CD4-positive, alpha-beta T cell treated with Interleukin-4 for 4 hours (primary cell): ENCODE measurements at places on chromosomes 3 and 15.

DNA sequence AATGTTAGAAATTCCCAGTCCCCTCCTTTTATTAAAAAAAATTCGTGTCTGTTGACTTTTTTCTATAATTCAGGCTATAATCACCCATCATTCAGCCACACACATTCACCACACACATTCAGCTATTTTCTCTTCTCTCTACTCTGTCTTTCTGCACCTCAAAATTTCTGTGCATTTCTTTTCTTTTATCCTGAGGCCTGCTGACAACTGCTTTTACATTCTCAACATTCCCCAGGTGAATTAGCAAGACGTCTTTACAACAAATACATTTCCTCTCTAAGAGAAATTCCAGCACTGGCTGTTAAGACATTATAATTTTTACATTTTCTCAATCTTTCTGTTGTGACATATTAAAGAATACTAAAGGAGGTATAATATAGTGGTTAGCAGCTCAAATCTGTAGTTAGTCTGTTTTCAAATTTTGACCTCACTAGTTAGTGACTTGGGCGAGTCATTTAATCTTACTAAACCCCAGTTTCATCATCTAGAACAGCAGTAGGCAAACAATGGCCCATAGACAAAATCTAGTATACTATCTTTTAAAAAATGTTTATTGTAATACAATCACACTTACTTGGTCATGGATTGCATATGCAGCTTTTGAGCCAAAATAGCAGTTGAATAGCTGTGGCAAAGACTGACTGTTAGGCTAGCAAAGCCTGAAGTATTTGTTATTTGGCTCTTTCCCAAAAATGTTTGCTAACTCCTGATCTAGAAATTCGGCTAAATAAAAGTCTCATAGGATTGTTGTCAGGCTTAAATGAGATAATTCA lies 350.7 kb downstream of the NSUN3 start:
- DNase-seq = no peak

- no peak for DNase-seq
Observed at GRCh38 chr3:156598413-156598812, 43.5 kb upstream of the SSR3 start.

GRCh38 chr15:58703610-58704009 lies 45.9 kb downstream of the ADAM10 start:
- no peak for DNase-seq

- no peak for DNase-seq
Observed at GRCh38 chr3:46989146-46989810, 9.8 kb downstream of the NBEAL2 start.

DNA sequence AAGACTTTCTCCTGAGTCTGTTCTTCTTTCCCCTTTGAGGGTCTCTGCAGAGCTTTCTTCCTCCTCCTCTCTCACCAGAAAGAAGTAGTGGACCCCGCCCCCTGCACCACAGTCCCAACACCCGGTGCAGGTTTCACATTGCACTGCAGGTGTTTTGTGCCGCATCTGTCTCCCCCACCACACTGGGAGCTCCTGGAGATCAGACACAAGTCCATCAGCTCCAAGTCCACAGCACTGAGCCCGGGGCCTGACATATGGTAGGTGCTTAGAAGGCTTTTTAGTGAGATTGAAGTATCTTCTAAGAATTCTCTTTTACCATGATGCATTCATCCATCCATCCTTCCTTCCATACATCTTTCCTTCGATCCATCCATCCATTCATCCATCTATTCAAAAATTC lies 9.8 kb downstream of the STRA6 start:
- DNase-seq = no peak

GRCh38 chr3:17412950-17413530 lies 329.4 kb downstream of the TBC1D5 start:
- DNase-seq = peak; percentile 63

DNA sequence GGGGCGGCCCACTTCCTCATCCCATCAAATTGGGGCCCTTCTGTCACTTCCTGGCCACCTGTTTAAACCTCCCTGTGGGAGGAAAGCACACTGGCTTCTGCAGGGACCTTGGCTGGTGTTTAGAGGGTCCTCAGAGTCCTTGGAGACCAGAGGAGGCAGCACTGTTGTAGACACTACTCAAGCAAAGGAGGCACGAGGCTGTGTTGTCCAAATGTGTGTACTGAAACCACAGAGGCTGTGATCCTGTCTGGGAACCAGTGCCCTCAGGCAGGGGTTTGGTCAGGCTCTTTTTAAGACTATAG lies 12.4 kb upstream of the SEC13 start:
- no peak for DNase-seq

- no peak for DNase-seq
Observed at GRCh38 chr3:95626107-95626506, 1188.3 kb upstream of the EPHA6 start.

DNA sequence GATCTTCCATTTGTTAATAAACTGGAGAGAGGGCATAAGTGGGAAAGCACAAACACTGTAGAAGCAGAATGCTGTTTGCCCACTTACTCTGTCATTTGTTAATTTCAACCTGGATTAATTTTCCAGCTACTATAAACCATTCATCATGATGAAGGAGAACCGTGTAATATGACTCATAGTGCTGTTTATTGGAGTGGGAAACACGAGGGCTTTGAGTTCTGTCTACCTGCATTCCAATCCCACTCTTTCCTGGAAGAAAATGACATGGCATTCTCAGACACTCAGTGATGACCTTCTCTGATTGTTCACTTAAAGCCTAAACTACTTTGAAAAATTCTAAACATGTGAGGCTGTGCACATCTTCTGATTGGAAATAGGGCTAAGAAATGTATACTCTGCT lies 826.7 kb downstream of the AGBL1 start:
- no peak for DNase-seq

GRCh38 chr3:158950178-158950901 lies 148.5 kb downstream of the MFSD1 start:
- DNase-seq = no peak
